HEK293T (cell line): ENCODE measurements at places on chromosomes 7 and 10.

GRCh38 chr10:131269776-131270460, 41.6 kb downstream of the TCERG1L start:
- DNase-seq: peak; percentile 41

- DNase-seq: no peak
Measured at GRCh38 chr10:125523347-125523746, 159.6 kb downstream of the TEX36 start.

DNA sequence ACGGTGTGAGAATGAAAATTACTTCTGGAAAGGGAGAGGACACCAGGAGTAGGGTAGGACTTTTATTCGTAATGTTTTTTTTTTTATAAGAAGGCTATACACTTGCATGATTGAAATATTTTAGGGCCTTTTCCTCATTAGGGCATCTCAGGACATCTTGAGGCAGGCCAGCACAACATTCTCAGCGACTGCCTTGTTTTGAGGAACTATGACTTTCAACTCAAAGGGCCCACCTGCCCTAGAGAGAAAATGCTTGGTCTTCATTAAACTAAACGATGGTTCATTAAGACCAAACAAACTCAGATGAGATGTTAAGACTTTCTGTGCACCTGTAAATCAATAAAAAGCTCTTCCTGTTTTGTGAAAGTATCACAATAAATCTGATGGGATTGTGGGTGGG, 11.3 kb downstream of the NOD1 start:
- no peak for DNase-seq

DNA sequence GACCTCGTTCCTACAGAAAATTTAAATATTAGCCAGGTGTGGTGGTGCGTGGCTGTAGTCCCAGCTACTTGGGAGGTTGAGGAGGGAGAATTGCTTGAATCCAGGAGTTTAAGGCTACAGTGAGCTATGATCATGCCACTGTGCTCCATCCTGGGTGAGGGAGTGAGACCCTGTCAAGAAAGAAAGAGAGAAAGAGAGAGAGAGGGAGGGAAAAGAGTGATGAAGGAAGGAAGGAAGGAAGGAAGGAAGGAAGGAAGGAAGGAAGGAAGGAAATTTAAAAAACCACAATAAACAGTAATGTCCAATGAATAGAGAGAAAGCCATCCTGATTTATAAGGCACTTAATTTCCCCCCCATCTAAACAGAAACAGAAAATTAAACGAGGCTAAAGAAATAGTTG, 9.4 kb downstream of the MYPN start:
- DNase-seq: no peak

DNA sequence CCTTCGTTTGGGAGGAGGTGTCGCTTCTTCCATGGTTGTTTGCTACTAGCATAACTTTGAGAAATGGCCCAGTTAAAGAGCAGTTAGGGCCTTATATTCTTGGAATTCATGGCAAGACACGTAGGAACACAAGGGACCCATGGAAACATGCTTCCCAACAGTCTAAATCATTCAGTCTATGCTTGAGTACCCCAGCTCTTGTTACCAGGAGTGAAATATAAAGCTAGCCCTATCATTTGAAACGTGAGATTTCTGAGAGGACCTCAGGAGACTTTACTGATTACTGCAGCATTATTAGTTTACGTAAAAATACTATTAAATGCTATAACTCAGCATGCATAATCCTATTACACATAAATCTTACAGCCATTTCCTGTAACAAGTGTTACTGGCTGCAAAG, 328.6 kb upstream of the CDC14C start:
- DNase-seq: no peak

- no peak for DNase-seq
Measured at GRCh38 chr10:124598196-124598595, 136.6 kb downstream of the LHPP start.

DNA sequence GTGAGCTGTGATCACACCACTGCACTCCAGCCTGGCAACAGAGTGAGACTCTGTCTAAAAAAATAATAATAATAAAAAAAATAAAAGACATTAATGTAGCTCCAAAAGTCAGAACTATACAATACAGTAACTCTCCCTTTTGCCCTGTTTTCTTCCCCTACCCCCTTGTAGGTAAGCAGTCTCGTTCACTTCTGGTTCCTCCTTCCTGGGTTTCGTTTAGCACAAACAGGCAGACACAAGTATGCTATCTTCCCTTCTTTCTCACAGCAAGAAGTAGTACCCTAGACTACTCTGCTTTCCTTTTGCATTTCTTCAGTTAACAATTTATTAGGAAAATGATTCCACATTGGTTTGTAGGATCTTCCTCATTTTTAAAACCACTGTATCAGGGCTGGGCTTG, 33.1 kb downstream of the PDSS1 start:
- no peak for DNase-seq

GRCh38 chr10:122052701-122053100, 63.7 kb downstream of the TACC2 start:
- no peak for DNase-seq

GRCh38 chr7:2841907-2842306, 2.2 kb downstream of the GNA12 start:
- no peak for DNase-seq

DNA sequence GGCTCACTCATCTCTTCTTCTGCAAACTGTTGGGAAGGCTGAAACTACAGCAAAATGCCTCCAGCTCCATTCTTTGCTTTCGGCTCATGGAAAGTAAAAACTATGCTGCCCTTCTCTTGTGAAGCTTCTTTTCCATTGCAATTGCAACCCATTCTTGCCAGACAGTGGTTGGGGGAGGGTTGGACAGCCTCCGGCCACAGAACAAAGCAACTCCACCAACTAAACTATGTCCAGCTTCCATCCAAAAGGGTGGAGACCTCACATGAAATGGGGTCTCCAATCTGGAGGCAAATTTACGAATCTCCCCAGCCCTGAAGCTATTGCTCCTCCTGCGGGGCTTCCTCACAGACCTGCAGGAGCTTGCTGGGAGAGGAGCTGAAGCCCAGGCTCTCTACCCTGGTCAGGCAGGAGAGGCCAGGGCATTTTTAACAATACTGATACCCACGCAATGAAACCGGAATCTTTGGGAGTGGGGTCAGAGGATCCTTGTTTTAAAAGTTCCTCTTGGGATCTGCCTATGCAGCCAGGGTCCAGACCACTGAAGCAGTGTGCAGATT, 549 bp downstream of the GPNMB start:
- DNase-seq: no peak

GRCh38 chr7:118151671-118152070, 32.3 kb upstream of the LSM8 start:
- DNase-seq: no peak
